HT-29 (cell line): ENCODE measurements at places on chromosomes 3 and 15.

- DNase-seq, result no peak
Observed at GRCh38 chr3:191356631-191357439, 26.5 kb upstream of the UTS2B start.

DNA sequence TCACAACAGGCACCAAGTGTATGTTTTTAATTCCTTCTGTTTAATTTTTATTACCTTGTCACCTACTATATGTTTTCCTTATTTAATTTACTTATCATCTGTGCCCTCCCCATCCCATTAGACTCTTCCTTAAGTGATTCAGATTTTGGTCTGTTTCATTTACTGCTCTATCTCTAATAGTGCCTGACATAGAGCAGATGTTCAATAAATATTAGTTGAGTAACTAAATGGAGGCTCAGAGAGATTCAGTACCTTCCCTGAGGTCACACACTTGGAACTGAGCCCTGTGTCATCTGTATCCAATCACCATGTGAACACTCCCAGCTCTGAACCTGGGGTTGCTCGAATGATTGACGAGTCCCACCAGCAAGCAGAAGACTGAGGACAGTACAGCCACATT lies 318.1 kb upstream of the WNT5A start:
- DNase-seq, result no peak

DNA sequence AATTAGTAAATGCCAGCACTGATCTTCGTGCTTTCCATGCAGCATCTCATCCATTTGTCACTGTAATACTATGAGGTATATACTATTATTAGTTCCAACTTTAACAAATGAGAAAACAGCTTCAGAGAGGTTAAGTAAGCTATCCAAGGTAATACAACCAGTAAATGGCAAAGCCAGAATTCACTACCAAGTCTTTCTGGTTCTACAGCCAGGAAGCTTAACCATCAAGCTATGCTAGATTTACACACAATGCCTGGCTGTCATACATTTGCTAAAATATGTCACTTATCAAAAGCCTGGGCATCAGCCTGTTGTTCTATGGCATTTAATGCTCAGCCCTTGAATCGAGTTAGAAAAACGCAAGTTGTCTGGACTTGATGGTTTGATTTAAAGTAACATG lies 32.6 kb downstream of the TMOD2 start:
- no peak for DNase-seq

- peak; percentile 55 for DNase-seq
Observed at GRCh38 chr15:49675041-49675440, 54.2 kb downstream of the DTWD1 start.

GRCh38 chr15:31607656-31608055 lies 281.0 kb downstream of the KLF13 start:
- no peak for DNase-seq

- DNase-seq, result no peak
Observed at GRCh38 chr15:60571008-60571420, 92.1 kb upstream of the ICE2 start.

- DNase-seq, result no peak
Observed at GRCh38 chr3:51622868-51623267, 48.2 kb upstream of the TEX264 start.

GRCh38 chr3:23659274-23659673 lies 146.5 kb upstream of the UBE2E1 start:
- no peak for DNase-seq

DNA sequence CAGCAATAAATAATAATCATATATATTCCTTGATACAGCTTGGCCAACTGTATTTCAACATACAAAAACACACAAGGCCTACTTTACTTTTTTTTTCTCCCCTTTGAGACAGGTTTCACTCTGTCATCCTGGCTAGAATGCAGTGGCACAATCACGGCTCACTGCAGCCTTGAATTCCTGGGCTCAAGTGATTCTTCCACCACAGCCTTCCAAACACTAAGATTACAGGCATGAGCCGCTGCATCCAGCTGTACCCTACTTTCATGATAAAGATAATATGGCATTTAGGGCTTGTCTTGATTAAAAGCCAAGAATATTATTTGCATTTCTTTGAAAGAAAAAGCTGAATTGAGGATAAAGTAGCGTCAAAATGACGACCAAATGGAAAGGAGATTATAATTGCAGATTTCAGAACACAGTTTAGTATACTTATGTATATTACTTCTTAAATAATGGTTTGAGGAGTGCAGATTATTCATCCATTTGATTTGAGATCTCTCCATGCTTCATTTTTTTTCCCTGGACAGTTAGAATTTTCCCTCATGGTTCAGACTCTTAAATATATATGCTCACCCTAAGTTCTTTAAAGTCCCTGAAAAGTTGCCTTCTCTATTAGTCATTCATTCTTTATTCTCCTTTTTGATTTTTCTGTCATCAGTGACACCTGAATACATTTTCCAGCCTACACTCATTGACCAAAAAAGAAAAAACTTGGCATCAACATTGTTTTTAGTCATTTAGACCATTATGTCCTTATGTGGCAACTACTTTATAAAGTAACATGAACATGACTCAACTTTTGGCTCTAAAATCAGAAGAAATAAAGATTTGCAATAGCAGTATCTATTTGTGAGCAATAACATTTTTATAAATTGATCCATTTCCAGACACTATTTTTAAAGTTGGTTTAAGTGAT lies 48.5 kb upstream of the MLF1 start:
- DNase-seq, result no peak

DNA sequence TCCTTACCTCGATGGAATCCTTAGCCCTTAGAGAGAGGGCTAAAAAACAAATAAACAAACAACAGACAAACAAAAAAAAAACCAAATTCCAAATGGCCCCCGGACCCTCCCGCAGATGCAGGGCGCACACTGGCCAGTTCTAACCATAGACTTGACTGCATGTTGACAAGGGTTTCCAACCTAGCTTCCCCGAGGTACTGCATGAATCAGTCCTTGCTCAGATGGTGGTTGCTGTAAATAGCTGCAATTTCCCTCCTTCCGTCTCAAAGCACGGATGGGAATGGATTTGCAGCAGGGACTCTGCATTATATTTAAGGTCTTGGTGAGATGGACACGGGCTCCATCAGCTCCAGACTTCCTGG lies 162.8 kb downstream of the CD47 start:
- peak; percentile 62 for DNase-seq

DNA sequence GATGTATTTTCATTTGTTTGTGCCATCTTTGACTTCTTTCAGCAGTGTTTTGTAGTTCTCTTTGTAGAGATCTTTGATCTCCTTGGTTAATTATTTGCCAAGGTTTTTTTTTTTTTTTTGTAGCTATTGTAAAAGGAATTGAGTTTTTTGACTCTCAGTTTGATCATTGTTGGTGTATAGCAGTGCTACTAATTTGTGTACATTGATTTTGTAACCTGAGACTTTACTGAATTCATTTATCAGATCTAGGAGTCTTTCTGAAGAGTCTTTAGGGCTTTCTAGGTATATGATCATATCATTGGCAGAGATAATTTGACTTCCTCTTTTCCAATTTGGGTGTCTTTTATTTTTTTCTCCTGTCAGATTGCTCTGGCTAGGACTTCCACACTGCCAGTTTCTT lies 42.2 kb upstream of the POMGNT2 start:
- no peak for DNase-seq
